ENCODE measurements at places on chromosomes 13 and 19.

- no peak for DNase-seq
These were observed 131.8 kb upstream of the VSTM2B start for GRCh38 chr19:29393915-29394460.

DNA sequence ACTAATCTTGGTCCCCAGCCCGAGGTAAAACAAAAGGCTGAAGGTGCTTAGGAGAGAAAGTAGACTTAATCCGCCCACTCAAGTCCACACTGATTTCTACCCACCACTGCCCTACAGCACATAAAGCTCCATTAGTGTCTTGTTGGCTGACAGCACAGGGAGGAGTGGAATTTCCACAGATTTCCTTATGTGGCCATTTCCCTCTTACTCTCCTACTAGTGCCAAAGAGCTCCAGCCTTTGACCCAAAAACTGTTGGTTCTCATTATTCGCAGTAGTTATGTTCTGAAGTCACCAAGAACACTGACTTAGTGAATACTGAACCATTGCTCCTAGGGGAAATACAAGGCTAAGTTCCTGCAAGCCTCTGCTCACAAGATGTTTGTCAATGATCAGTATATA lies 61.2 kb downstream of the RAB20 start:
- no peak for DNase-seq

DNA sequence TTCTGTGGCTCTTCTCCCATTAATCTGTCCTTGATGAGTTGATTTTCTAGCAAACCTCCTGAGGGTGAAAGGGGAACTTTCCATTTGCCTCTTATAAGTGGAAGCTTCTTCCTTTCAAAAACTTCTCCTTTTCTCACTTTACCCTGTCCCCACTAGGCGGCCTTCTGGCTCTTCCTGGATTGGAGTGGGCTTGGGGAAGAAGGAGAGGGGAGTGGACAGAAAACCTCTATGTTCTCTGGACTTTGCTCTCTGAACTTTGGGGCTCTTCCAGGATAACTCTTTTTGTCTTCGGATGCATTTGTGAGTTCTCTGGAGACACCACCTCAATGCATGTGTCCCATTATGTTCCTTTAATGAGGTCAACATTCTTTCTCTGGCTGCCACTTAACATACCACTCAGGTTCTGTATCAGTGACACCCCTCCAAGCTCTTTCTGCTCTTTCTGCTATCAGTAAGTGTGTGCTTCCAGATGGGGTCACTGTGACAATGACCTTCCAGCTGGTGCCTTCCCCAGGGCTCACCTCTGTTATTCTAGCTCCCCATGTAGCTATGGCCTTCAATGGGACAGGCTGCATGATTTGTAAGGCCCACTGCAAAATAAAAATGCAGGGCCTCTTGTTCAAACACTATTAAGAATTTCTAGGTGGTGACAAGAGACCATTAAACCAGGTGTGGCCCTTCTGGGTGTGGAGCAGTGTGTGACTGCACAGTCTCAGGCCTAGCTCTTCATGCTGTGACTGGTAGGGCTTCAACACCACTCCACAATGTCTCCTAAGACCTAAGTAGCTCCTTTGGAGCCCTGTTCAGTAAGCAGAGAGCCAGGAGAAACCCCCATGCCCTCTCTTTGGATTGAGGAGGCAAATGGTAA lies 389.2 kb downstream of the EFNB2 start:
- no peak for DNase-seq

- no peak for DNase-seq
These were observed 334.6 kb downstream of the MYO16 start for GRCh38 chr13:108963846-108964600.

DNA sequence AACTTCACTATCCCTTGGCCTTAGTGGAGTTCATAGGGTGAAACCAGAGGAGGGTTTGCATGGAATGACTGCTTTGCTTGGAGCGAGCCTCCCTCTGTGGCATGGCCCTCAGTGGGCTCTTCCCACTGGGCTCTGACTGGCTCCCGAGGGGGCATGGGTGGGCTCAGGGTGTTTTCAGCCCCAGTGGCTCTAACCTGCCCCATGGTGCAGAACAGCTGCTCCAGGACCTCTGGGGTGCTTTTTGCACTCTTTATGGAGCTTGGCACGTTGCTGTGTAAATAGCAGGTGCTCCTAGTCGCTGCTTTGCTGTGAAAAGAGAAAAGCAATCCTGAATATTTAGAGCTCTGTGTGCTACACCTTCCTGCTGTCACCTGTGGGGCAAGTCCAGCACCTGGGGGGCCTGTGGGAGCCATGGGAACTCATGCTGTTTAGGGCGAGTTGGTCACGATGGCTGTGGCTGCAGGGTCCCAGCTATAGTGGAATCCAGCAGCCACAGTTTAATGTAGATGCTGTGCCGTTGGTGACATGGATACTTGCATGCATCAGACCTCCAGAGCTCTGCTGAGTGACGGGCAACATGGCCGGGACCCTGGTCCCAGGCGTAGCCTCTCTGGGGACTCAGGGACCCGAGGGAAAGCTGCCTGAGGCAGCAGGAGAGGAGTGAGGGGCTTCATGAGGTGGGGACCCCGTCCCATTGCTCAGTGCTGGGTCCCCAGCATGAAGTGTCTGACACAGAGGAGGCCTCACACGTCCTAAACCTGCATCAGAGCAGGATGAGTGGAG lies 14.3 kb upstream of the MCF2L start:
- no peak for DNase-seq

DNA sequence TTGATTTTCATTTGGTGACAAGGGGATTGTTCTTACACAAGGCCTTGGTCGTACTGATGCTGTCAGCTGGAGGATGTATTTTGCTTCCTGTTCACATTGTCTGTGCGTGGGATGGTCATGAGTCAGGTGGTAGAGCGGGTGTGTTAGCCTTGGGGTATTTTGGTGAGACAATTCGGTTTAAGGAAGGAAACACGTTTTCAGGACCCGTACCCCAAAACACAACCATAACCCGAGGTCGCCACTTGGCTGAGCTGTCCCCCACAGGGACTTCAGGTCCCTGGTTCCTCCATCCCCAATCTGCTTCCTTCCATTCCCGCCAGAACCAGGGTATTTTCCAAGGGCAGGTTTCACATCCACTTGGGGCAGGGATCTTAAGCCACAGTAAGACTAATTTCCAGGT lies 15.0 kb downstream of the MYO9B start:
- DNase-seq, result no peak

DNA sequence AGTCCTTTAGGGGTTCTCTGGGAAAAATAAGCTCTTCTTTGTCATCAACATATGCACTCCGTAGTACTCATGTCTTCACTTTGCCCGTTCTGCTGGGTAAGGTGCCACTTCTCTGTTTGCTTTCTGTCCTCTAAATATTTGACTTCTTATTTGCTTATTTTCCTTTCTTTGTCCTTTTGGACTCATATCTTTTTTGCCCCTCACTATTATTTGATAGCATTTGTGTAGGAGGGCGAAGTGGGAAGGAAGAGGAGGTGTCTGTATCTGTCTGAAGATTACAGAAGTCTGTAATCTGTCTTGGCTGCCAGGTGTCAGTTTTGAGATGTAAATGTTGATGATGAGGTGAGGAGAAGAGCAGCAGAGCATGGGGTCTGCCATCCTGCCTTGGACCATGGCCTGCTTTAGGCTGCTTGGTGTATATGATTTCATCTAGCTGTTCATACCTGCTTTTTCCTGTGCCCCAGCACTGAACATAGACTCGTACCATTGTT lies 30.8 kb downstream of the USPL1 start:
- no peak for DNase-seq

DNA sequence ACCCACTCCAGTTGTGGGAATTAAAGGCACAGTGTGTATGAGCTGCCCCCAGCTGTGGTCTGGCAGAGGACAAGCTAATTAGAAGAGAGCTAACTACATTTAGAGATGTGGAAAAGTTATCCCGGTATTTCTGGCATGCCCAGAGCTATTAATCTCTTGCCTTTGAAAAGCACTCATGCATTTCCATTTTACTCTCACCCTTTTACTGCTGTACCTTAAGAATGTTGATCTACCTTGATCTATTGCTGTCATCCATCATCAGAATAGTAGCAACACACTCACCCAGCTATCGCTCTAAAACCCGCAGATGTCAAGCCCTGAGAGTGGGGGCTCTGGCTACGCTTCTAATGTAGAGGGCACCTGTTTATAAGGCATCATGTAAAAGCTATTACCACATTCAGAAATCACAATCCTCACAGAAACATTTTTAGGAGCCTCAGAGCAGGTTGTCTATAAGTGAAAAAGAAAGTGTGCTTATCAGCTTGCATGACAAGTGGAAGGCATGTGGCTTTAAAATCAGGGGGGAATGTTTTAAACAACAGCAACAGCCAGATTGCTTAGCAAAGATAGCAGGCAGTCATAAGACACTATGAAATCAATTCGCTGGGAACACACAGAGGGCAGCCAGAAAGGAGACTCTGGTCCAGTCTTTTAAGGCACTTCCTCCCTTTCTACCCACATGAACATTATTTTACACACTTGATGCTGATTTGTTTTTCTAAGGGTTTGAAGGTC lies 224.2 kb upstream of the IRS2 start:
- DNase-seq, result no peak

- DNase-seq, result no peak
These were observed 91.9 kb downstream of the RAB20 start for GRCh38 chr13:110469597-110469996.

DNA sequence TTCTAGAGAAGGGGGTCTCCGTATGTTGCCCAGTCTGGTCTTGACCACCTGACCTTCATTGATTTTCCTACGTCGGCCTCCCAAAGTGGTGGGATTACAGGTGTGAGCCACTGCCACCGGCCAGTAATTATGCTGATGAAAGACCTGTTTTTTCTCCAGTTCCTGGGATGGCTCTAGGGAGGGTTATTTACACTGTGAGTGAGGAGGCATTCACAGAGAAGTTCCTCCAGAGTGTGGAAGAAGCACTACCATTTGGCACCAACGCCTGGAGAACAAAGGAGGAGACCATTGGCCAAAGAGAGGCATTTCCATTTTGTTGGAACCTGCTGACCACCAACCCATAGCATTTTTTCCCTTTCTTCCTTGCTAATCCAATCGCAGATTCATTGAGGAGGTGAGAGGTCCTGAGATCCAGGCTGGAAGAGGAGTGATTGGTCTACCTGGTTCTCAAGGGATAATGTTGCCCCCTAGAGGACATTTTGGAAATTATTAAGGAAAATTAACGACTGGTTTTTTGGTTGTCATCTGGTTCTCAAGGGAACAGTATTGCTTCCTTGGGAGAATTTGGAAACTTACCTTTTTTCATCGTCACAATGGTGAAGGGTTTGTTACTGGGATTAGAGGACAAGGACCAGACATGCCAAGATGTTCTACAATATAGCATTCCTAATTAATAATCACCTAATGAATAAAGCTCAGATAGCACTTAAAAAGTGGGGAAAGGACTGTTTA lies 5.5 kb upstream of the SAE1 start:
- DNase-seq, result peak; percentile 82

DNA sequence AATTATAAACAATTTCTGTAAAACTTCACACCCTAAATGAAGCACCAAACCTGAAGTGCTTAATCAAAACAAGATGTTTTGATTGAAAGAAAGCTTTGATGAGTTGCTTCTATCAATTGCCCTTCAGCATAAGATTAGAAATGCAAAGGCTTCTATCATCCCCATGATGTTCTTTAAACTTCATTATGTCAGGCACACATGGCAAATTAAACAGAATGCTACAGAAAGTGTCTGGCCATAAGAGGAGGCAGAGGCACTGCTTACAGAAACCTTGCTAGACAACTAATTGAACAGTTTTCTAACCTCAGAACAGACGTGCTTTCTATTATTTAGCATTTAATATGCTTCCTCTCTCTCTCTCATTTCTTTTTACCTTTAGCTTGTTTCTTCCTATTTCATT lies 228.1 kb downstream of the DCLK1 start:
- DNase-seq, result no peak

DNA sequence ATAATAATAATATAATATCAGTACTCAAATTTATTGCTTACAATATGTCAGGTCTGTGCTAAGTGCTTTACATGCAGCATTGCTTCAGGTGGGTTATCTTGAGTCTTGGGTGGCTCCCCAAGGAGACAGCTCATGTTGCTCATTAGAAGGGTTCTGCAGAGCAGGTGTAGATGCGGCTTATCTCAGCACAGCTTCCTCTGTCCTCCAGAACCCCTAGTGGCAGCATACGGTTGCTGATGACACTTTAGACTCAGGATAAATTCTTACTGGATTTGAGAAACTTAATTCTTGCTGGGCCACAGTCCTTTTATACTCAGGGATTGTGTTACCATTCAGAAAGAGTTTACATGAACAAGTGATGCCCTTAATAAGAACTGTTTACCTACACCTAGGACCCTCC lies 8.9 kb downstream of the COG3 start:
- DNase-seq, result peak; percentile 49

DNA sequence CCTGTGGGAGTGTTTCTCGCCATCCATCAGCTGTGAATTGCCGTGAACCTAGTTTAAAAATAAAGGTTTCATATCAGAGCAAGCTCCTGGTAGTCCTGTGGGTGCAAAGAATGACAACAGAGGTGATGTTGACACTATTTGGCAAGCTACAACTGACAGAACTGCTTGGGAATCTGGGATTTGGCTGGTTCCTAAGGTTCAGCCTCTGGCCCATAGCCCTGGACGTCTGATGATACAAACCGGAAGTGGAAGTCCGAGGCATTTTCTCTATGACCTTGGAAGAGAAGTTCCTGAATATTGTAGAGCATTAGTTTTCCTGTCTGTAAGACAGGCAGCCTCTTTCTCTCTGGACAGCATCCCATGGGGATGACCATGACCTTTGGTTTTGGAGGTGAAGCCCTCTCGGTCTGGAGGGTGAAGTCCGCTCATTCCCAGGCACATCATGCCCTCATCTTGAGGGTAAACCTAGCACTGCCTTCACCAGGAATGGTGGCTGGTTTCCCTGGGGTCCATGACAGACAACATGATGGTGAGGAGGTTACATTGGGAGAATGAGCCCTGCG lies 29.1 kb downstream of the GATAD2A start:
- no peak for DNase-seq

- no peak for DNase-seq
These were observed 465.1 kb downstream of the SLITRK5 start for GRCh38 chr13:88136098-88136790.

GRCh38 chr19:45496349-45496953 lies 396 bp downstream of the RTN2 start:
- DNase-seq, result no peak

GRCh38 chr19:2365201-2365970 lies 5.3 kb downstream of the TMPRSS9 start:
- no peak for DNase-seq

GRCh38 chr19:4988770-4989251 lies 19.9 kb downstream of the KDM4B start:
- no peak for DNase-seq

DNA sequence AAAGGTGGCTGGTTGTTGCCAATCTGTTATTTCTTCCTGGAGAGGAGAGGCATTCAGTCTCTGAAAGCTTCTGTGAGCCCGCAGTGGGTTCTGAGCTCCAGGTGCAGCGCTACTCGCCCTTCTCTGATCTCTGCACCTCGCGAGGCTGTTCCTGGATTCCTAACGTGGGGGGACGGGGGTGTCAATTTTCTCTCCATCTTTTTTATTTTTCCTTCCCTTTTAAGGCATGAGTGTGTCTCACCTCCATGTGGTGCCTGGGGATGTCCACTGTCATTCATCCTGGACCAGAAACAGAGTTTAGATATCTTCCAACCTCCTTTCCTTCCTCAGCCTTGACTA lies 626 bp downstream of the ZNF233 start:
- no peak for DNase-seq

- peak; percentile 45 for DNase-seq
These were observed 6.6 kb upstream of the CD79A start for GRCh38 chr19:41870401-41870873.

GRCh38 chr13:71831716-71832115 lies 35.3 kb downstream of the DACH1 start:
- peak; percentile 2 for DNase-seq
